ENCODE measurements at places on chromosomes 13 and 19. TPM values are rescaled to one million over a fixed set of nuclear protein-coding genes. Genes with fewer than 3 reads are reported as not detected.

DNA sequence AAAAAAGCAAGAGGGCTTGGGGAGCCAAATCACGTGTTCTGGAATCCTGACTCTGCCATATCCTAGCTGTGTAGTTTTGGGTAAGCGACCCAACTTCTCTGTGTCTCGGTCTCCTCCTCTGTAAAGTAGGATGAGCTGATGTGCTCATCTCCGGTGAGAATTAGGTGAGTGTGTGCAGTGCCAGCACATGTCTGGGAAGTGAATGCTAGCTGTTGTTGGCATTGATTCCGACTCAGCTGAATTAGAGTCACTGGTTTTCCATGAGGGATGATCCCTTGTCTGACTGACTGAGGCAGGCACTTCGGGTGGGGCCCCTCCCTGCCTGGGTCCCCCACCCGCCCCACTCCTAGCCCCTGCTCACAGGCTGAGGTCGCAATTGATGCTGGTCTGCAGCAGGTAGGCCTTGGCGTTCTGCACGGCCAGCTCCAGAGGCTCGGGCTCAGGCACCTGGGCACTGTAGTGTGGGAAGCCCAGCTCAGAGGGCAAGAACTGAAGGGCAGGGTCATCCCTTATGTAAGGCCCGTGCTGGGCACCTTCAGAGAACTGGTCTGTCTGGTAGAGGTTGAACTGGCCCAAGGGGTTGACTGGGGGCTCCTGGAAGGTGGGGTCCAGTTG is 835 bp downstream of the RSPH6A start:
- no peak for DNase-seq

Gene CADM4
- 0.61 TPM for total RNA-seq

- DNase-seq, result no peak
Observed at GRCh38 chr19:4910594-4911281, 1.4 kb downstream of the UHRF1 start.

GRCh38 chr19:33819880-33820781 is 23.5 kb downstream of the KCTD15 start:
- peak; percentile 41 for DNase-seq

GRCh38 chr19:28542394-28543243 is 670.3 kb downstream of the UQCRFS1 start:
- DNase-seq, result no peak
